ENCODE measurements at places on chromosomes 7 and 10.

GRCh38 chr7:2724453-2725177, 36.6 kb downstream of the AMZ1 start:
- DNase-seq: no peak

DNA sequence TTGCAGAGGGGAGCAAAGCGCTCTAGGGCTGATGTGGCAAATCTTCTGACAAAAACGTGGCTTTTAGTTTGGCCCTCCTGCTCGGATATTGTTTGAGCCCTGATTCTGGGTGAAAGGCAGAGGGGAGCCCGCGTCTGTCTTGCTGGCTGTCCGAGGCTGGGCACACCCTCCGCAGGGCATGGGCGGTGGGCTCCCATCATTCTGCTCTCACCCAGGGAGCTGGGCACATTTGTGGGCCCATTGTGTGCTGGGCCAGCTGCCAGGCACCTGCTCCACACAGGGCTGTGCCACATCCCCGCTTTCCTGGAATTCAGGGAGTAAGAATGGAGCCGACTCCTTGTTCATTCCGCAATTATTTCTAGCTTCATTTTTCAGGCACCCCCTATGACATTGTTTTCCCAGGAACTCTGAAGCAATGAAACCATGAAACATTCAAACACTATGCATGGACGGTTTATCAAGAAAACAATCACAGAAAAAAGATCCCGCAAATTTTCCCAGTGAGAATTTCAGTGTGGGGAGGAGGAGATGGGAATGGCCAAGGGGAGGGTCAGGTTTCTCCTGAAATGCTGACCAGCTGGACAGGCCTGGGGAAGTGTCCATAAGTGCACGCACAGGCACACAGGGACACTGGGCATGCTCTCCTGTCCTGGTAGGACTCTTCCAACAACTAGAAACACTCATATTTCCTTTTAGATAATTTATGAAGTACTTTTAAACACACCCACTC, 341.1 kb downstream of the CXCL12 start:
- DNase-seq: no peak

GRCh38 chr10:63769367-63769766, 248.2 kb downstream of the REEP3 start:
- DNase-seq: no peak

- DNase-seq: no peak
These were observed 462.2 kb upstream of the LRRTM3 start for GRCh38 chr10:66463611-66464010.

DNA sequence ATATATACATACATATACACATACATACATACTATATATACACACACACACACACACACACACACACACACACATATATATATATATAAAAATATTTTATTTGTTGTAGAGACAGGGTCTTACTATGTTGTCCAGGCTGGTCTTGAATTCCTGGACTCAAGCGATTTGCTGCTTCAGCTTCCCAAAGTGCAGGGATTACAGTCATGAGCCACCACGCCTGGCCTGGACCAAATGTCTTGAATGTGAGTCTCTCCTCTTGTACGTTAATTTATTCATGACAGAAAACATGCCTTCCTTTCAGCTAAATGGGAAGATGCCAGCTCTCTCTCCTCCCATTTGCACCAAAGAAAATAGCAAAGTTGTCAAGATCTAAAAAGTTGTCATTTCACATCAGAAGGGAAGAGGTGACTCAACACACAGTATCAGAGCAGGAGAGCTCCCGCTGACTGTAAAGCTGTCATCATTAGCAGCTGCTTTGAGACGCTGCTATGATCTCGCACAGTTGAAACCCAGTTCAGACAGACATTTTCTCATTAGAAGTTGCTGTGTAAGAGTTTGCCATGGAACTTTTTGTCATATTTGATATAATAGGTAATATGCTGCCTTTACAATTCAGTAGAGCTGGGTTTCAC, 224.3 kb downstream of the SFMBT2 start:
- DNase-seq: no peak

- DNase-seq: no peak
These were observed 157.1 kb upstream of the CHST15 start for GRCh38 chr10:124250506-124250905.

- no peak for DNase-seq
These were observed 213.5 kb downstream of the PTPRN2 start for GRCh38 chr7:158374146-158374545.

DNA sequence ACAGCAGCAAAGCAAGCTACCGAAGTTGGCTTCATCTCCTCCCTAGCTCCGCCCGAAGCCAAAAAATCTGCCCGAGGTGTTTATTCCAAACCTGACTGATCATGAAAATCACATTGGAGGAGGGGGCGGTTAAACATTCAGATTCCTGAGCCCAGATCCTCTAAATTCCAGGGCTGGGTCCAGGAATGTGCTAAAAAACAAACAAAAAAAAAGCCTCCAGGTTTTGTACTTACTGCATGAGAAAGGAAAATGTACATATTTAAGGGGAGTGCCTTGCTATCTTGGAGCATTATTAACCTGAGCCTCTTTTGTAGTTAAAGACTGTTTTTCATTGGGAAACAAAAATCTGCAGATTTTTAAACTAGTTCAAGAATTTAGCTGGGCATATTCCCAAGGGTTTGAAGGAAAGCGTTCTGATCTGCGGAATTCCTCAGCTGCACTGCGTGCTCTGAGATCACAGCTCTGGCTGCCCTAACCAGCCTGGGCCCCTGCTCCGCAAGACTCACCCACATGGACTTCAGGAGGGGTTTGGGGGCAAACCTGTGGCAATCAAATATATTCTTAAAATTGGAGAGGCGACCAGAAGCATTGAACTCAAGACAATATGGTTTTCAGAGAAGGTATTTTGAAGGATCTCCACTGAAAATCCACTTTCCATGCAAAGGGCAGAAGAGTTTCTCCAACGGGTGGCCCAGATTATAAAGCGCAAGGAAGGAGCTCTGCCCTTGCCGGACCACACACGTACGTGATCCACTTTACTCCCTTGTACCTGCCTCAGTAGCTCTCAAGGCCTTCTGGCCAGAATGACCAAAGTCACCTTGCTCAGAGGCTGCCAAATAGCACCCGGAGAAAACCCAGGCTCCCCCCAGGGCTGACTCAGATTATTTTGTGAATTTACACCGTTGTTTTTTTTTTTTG, 10.0 kb upstream of the TNS3 start:
- no peak for DNase-seq

GRCh38 chr7:2261611-2262010, 19.6 kb downstream of the NUDT1 start:
- no peak for DNase-seq

DNA sequence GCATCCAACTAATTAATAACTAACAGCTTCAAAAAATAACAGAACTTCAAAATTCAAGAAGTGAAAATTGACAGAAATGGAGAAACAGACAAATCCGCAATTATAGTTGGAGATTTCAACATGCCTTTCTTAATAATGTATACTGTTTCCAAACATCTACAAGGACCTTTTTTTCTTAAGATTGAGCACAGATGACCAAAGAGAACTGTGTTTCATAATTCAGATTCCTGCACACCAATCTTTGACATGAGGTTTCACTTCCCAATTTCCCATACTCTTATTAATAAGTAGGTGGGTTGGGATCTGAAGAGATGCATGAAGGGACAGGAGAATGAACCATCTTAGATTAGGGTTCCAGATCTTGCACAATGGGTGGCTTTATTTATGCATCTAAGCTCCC, 24.9 kb upstream of the GIMAP7 start:
- DNase-seq: no peak

DNA sequence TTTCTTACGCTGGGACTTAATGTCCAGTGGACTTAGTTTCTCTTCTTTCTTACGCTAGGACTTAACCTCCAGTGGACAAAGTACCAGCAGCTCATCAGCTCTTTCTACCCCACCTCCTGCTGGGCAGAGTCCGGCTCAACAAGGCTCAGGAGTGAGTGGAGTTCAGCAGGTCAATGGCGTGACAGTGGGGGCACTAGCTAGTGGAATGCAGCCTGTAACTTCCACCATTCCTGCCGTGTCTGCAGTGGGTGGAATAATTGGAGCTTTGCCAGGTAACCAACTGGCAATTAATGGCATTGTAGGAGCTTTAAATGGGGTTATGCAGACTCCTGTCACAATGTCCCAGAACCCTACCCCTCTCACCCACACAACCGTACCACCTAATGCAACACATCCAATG, 199.7 kb downstream of the MLLT10 start:
- DNase-seq: no peak

- no peak for DNase-seq
These were observed 188.1 kb upstream of the STEAP1 start for GRCh38 chr7:89966067-89966664.

DNA sequence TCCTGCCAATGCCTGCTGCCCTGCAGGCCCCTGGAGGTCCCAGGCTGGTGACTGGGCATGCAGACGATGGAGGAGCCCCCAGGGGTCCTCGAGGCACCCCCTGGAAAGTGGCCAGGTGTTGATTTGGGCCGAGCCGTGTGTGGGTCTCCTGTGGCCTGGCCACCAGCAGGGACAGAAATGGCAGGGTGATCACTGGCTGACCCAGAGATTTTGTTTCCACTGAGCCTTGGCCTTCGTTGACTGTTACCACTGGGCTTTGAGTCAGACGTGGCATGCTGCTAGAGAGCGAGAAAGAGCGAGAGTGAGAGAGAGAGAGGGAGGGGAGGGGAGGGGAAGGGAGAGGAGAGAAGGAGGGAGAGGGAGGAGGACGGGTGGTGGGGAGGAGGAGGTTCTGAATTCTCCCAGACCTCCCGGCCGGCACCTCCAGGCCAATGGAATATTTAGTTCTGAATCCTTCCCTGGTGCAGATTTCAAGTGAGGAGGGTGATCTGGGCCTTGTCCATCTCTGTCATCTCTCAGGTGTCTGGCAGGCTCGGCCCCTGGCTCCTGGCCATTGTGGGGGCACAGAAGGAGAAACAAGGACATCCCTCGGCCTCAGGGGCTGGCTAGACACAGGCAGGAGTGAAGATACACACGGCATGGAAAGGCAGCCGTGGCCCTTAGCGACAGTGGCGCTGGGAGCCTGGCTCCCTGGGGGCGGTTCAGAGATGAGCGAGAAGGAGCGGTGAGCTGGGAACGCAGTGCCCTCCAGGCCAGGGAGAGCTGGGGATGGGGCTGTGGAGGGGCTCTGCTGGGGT, 58.2 kb downstream of the GLRX3 start:
- DNase-seq: no peak

GRCh38 chr7:34612661-34613060, 45.4 kb upstream of the NPSR1 start:
- DNase-seq: no peak

- peak; percentile 14 for DNase-seq
These were observed 448 bp upstream of the SRPK2 start for GRCh38 chr7:105389088-105389650.

GRCh38 chr7:134690614-134691504, 44.2 kb downstream of the BPGM start:
- no peak for DNase-seq

- DNase-seq: no peak
These were observed 329.0 kb downstream of the RNLS start for GRCh38 chr10:88254091-88254490.

DNA sequence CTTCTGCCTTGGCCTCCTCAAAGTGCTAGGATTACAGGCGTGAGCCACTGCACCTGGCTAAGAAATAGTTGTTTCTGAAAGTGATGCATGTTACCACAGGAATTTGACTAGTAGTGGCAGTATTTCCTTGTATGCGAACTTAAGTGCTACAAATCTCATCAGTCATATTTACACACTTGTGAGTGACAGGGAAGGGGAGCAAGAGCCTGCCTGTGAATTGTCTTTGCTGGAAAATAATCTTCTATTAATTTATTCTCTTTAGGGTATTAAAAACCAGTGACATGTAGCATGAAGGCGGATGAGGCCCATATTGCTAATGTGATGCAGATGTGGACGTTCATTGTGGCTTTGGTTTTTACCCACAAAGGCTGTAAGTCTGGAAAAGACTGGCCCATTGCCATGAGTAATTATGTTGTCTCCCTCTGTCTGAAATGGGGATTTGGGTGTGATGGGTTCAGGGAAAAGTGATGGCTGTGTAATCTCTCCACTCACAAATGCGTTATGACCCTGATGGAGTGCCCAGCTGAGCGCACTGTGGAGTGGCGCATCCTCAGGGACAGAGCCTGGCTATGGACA, 97.6 kb downstream of the CCNY start:
- no peak for DNase-seq

GRCh38 chr10:74133923-74134820, 16.5 kb downstream of the AP3M1 start:
- DNase-seq: no peak

DNA sequence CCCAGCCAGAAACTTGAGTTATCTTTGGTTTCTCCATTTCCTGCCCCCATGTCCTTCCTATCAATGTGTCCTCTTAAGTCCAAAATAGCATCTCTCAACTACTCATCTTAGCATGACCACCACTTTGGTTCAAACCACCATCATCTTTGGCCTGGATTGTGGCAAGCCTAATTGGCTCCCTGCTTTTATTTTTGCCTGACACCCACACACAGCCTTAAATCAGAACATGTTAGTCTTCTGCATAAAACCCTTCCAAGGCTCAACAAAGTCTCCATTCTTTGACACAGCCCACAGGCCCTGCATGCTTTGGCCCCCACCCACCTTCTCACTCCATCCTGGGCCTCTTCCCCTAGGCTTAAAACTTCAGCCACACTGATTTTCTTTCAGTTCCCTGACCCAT, 2.0 kb upstream of the TSPAN14 start:
- no peak for DNase-seq

DNA sequence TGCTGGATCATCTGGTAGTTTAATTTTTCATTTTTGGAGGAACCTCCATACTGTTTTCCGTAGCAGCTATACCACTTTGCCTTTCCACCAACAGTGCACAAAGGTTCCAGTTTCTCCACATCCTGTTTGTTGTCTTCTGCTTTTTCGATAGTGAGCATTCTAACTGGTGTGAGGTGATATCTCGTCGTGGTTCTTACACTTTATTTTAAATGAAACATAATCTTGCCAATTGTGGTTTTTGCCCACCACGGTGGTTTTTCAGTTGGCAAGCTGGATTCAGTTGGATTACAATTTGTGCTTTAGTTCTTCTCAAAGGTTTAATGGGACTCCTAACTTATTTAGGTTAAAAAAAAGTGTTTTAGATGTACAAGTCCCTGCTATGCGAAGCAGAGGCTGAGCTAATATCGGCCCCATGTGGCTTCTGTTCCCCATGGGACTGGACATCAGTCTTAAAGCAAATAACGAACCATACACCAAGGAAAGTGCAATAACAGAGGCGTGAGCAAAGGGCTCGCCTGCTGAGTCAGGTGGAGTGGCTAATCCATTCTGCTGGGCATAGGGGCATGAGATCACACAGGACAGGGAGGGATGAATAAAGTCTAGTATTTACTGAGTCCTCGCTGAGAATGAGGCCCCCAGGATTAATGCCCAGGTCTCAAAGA, 153.6 kb downstream of the AOAH start:
- DNase-seq: no peak
